ENCODE measurements at places on chromosomes 12 and 14.

DNA sequence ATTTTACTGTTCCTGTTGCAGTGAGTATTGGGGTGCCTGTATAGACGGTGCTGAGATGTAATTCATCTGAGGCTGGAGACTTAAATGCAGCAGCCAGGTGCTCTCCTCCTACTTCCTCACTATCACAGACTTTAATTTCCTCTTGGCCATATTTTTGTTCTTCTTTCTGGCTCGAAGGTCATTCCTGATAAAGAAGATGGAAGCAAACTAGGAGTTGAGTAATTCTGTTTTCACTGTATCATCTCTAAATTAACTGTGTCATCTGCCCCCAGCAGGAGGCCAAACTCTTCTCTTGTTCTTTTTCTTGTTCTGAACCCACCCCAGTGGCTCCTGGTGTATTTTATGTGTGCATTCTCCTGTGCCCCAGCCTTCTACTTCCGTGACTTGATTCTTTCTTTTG lies 141.7 kb upstream of the ARHGAP5 start:
- no peak for DNase-seq

DNA sequence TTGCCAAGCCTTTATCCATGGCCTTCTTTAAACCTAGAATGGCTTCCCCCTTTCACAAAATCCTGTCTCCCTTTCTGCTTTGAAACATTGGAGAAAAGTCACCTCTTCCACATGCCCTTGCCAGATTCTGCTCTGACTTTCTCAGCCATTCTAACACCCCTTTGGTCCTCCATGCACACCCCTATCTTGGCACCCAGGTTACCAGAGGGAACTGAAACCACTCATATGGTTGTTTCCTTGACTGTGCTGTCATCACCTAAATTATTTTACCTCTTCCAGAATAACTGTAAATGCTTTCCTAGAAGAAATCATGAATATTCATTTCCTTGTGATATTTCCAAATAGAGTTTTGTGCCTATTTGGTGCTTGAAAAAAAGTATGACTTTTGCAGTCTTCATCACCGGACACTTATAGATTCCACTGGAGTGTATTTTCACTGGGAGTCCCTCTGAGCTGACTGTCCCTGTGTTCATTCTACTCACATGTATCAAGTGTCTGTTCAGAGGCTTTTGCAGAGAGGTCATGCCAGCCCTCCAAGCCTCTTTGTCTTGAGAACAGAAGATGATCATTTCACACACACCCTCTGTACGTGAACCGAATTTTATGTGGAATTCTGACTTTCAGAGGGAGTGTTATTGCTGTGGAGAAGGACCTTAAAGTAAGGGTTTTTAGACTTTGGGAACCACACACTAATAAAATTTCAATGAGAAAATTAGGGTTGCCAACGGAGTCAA lies 74.1 kb downstream of the PLXNC1 start:
- no peak for DNase-seq

- no peak for DNase-seq
These were observed 71.5 kb downstream of the VWF start for GRCh38 chr12:6052940-6053329.

- no peak for DNase-seq
These were observed 1.7 kb upstream of the FAM181A start for GRCh38 chr14:93925374-93925895.

GRCh38 chr14:36454599-36455240 lies 65.3 kb downstream of the NKX2-1 start:
- DNase-seq, result no peak

DNA sequence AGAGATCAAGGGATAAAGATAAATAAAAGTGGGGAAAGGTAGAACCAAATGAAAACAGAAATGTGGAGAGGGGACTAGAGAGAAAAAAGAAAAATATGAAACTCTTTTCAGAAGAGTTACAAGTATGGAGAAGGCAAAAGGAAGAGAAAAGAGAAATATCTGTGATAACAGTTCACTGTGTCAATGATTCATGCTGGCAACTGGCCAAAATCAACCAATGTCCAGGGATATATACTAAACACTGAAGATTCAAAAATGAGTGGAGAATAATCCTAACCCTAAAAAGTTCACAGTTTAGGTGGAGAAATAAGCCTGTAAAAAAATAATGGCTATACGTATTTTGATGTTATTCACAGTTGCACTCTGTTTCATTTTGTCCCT lies 372.3 kb upstream of the KITLG start:
- DNase-seq, result no peak

- no peak for DNase-seq
These were observed 12.3 kb downstream of the CHST11 start for GRCh38 chr12:104469066-104469465.

DNA sequence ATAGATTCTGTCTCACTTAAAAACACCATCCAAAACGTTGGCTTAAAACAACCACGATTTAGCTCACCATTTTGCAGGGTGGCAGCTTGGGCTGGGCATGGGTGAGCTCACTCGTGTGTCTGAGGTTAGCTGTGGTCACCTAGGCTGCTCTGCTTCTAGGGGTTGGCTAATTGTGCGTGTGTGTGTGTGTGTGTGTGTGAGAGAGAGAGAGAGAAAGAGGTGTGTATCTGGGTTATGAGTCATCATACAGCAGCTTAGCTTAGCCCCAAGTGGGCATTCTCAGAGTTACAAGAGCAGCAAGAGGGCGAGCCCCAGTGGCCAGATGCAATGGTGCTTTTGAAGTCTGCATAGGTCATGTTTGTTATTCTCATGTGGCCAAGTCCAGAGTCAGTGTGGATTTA lies 6.0 kb downstream of the FBXW8 start:
- no peak for DNase-seq

GRCh38 chr12:109447482-109447881 lies 29.6 kb downstream of the KCTD10 start:
- no peak for DNase-seq

DNA sequence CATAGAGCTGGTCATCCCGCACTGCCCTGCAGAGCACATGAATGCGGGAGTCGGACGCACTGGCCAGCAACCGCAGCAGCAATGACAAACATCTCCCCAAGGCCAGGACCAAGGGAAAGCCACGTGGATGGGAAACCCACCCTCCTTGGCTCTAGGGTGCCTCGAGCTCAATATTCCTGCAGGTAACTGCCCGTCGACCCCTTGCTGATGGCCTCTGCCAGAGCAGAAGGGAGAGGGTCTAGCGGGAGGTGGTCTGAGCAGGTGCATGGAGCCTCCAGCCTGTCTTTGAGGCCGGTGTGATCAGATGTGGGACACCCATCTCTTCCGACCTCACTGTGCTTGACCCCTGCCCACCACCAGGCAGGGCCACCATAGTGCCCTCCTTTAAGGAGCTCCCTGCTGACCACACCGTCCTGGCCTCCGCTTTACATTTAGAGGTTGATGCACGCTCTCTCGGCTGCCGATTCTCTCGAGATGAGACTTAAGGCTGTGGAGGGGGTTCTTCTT lies 89.7 kb downstream of the PIWIL1 start:
- no peak for DNase-seq

DNA sequence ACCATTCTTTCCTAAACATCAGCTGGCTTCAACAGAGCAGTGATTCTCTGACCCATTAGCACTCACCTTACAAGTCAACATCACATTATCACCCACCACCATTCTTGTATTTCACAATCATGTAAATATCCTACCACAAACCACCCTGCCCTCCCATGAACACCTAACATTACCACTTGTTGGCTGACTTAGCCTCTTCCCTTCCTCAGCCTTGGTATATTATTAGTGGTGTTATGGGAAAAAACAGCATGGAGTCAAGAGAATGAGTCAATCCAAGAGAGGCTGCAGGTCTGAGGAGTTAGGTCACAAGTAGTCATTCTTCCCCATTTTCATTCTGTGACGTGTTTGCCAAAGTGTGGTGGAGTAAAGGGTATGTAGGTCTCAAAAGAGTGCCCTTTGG lies 22.3 kb upstream of the MGP start:
- DNase-seq, result no peak

- DNase-seq, result no peak
These were observed 29.7 kb downstream of the ZNF605 start for GRCh38 chr12:132926415-132926833.

GRCh38 chr14:33781236-33781635 lies 169.6 kb downstream of the EGLN3 start:
- no peak for DNase-seq

- no peak for DNase-seq
These were observed 22.8 kb downstream of the WDR20 start for GRCh38 chr14:102162487-102162886.

- no peak for DNase-seq
These were observed 1.3 kb downstream of the AK7 start for GRCh38 chr14:96393071-96393691.

DNA sequence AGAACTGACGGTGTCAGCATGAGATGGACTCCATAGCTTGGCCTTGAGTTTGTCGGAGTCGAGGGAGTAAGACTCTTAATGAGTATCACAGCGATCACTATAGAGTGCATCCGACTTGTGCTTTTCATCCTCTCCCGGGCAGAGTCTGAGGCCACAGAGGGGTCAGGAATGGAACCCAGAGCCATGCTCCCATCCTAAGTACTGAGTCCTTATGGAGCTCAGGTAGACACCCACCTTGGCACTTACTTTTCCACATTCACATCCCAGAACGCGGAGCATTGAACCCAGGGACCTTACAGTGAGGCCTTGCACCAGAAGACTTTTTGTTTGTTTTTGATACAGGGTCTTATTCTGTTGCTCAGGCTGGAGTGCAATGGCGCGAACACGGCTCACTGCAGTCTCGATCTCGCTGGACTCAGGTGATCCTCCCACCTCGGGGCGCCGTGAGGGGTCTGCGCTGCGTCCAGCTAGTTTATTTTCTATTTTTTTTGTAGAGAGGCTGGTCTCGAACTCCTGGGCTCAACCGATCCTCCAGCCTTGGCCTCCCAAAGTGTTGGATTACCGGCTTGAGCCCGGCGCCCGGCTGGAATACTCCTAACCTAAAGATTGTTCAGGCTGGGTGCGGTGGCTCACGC lies 719 bp upstream of the SRSF9 start:
- DNase-seq, result no peak

GRCh38 chr12:96152164-96152563 lies 42.0 kb upstream of the ELK3 start:
- no peak for DNase-seq

DNA sequence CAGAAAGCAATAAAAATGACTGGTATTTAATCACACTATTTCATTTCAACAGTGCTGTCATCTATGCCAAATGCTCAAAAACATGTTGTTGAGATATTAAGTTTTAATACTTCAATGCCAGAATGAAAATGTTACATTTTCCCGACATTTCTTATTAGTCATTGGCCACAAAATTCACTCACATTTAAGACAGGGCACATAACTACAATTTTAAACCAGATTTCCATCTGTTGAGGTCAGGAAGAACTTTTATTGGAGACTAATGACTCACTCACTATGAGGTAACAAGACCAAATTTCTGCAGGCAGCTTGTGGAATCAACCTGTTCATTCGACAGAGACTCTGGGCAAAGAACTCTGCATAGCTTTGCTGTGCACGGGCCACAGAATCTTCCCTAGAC lies 36.8 kb downstream of the PPTC7 start:
- no peak for DNase-seq

DNA sequence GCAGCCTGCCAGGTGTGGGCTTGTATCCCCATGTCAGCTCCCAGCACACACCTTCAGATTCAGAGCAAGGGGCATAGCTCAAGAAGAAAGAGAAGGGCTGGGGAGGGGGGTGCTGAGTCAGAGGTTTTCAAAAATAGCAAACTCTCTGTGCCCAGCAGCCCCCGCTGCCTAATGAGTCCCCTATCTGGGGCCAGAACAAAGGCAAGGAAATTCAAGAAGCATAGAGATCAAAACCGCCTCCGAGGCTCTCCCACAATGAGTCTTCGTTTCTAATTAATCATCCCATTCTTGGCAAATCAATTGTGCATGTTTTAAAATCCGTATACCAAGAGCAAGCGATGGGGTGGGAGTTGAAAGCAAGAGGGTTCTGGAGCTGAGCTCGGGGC lies 19.5 kb upstream of the CMKLR1 start:
- DNase-seq, result no peak

GRCh38 chr14:104820669-104821228 lies 19.8 kb downstream of the ZBTB42 start:
- DNase-seq, result no peak

GRCh38 chr14:93929048-93929535 lies 1.9 kb downstream of the FAM181A start:
- DNase-seq, result no peak

GRCh38 chr14:69039288-69039628 lies 60.2 kb upstream of the ACTN1 start:
- DNase-seq, result no peak

DNA sequence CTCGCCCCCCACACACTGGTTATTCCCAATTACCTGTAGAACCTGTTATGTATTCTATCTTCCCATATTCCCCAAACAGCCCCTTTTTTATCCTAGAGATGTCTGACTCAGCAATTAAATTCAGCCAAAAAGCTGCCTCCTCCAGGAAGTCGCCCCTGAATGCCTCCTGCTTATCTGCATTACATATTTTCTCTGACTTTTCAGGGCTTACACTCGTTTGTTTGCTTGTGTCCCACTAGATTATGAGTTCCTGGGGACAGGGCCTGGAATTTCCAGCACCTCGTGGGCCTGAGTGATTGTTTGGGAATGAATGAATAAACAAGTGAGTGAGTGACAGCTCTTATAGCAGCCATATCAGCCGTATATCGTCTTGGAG lies 99.3 kb upstream of the RFLNA start:
- no peak for DNase-seq

- no peak for DNase-seq
These were observed 14.5 kb downstream of the SCNN1A start for GRCh38 chr12:6360578-6361490.

DNA sequence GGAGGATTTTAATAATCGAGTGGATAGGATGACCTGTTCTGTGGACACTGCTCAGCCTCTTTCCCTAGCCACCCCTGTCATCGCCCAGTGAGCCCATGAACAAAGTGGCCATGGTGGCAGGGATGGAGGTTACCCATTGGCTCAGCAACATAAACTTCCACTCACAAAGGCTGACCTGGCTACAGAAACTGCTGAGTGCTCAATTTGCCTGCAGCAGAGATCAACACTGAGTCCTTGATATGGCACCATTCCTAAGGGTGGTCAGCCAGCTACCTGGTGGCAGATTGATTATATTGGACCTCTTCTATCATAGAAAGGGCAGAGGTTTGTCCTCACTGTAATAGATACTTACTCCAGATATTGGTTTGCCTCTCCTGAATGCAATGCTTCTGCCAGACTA lies 465.4 kb upstream of the FBXO33 start:
- no peak for DNase-seq

DNA sequence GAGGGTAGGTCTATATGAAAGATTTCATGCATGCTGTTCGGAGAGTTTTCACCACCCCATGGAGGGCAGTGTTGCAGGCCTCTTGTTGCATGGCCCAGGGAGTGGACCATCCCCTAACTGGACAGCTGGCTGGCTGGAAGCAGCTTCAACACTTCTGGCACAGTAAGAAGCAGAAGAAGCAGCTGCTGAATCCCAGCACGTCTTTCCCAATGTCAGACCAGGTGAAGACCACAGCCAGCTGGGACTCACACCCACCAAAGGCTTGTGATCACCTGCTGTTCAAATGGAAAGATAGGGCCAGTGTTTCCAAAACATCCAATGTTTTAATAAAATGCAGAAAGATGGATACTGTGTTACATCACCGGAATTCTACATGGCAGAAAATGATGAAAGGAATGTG lies 1423.6 kb downstream of the AACS start:
- DNase-seq, result no peak
